ENCODE measurements at places on chromosomes 12 and 14.
A peak's percentile ranks its signal among the peaks of the same experiment; 100 is the strongest.

DNA sequence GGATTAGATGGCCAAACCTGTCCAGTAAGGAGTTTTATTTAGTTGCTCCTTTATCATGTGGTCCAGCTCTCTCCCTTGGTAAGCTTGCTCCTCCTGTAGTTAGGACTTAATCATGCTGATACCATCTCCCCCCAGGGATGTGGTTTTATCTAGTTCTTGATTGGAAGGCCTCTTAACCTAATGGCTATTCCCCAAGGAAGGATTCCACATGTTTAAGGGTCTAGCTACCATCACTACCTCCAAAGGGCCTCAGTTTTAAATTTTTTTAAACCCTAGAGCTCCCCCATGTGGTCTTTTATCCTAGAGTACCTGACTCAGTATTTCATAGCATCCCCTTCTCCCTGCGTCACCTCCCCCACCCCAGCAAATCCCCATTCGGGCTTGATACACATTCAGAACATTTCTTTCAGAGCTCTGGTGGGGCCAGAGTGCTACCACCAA lies 22.5 kb downstream of the MAP3K12 start:
- DNase-seq: no peak

GRCh38 chr14:76924371-76925096 lies 98.3 kb downstream of the LRRC74A start:
- no peak for DNase-seq

GRCh38 chr12:106214571-106214970 lies 33.2 kb downstream of the CKAP4 start:
- no peak for DNase-seq

DNA sequence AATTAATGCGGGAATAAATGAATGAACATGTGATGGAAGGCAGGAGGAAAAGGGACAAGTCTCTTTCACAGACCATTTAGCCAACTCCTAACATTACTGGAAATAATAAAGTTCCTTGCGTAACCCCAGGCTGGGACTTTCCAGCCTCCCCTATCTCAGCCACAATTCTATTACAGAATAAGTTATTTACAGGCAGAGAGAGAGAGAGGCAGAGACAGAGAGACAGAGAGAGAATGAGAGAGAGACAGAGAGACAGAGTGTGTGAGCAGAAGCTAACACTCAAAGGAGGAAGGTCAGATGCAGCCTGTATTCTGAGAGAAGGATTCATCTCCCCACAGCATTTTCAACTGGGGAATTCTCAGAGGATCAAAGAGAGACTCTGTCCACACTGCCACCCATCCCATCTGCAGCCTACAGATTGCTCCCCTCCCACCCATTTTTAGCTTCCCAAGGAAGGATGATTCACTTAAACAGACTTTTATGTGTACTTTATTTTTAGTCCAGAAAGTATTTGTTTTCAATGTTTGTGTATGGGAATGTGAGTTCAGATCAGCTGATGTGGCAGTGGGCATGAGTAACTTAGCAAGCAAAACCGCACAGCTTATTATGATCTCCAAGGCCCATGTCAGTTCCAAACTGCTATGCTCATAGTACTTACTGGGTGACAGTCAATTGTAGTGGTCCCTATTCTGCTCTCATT lies 165.7 kb downstream of the CAND1 start:
- DNase-seq: no peak

DNA sequence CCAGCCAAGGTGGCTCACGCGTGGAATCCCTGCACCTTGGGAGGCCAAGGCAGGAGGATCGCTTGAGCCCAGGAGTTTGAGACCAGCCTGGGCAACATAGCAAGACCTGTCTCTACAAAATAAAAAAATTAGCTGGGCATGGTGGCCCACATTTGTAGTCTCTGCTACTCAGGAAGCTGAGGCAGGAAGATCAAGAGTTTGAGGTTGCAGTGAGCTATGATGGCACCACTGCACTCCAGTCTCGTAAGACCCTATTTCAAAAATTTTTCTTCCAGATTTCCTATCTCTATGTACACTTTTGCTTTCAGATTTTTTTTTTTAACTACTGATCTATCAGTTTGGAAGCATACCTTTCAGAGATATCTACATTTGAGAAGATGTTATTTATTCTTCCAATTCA lies 15.3 kb downstream of the SNX6 start:
- DNase-seq: no peak

- DNase-seq: no peak
Measured at GRCh38 chr12:121289962-121290361, 6.5 kb downstream of the CAMKK2 start.

DNA sequence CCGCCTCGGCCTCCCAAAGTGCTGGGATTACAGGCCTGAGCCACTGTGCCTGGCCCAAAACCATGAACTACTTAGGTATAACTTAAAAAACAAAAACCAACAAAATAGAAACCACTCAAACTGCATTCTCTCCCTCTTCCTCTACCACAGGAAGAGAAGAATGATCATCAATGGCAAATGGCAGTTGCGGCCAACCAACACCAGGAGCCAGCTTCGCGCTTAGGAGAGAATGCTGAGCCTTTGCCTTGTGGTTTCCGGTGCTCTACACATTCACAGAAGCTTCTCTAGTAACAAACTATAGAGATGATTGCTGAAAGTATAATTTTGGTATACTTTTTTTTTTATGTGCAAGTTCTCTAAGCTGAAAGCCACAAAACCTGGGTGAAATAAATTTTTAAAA lies 17.1 kb downstream of the CATSPERB start:
- no peak for DNase-seq

GRCh38 chr14:104494483-104494882 lies 85.1 kb upstream of the C14orf180 start:
- DNase-seq: no peak

DNA sequence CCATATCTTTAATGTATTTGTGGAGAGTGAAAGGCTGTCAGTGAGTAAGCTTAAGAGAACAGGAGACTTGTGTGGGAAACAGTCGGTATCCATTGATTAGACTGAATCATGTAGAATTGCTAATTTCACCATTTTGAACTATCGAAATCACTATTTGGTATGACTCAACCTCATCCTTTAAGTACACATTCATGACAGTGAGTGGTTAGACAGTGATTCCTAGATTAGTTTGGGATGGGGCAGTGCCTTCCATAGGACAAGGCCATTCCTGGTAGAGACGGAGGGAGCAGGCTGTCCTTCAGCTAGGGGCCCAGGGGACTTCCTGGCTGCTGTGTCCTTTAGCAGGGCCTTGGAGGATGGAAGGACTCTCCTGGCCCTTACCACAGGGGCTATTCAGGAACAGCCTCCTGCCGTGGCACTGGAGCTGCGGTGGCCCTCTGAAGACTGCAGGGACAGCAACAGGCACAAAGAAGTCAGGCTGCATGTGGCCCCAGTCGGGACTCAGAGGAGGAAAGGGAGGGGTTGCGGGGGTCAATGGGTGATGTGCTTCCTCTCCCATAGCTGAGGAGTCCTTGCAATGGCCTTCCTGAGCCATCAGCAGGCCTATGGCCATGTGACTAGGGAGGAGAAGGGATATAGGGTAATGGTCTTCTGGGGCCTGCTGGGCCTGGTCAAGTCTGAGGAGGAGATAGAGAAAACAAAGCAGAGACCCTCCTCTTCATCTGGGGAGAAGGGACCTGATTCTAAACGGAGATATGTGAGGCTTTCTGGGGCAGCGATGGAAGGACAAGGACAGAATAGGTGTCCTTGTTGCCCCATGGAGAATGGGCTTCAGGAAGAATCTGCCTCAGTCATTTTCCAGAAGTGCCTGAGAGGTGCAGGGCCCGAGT lies 11.2 kb downstream of the SERPINA1 start:
- no peak for DNase-seq

GRCh38 chr12:106866426-106867080 lies 89.2 kb upstream of the TMEM263 start:
- DNase-seq: no peak

DNA sequence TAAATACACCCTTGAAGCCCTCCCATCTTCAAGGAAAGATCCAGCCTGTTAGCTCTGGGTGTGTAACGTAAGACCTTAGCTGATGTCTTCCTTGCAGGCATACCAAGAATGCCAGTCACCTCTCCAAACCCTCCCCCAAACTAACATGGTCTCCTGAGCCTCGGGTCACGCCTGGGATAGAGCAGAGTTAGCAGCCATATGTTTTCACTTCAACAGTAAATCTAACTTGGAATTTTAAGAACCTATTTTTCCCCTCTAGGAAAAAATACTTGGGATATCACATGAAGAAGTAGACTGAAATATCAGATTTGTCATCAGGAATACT lies 27.9 kb downstream of the BCL2L14 start:
- no peak for DNase-seq

DNA sequence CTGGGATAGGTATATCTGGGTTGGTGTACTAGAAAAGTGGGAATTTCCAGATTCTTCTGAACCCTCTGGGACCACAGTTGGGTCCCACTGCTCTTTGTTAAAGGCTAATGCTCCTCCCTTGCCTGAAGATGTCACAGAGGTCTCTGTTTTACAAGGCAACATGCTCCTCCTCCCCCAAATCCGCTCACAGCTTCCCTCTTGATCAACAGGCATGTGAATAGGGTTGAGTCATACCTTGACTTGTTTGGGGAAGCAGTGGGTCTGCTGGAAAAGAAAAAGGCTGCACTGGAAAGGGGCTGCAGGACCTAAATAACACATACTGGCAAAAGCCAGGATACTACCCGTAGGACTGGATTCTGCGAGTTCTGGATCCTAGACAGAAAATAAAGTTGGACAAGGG lies 165.4 kb upstream of the TMEM260 start:
- DNase-seq: no peak

- no peak for DNase-seq
Measured at GRCh38 chr14:88007608-88008007, 2.7 kb downstream of the GPR65 start.

DNA sequence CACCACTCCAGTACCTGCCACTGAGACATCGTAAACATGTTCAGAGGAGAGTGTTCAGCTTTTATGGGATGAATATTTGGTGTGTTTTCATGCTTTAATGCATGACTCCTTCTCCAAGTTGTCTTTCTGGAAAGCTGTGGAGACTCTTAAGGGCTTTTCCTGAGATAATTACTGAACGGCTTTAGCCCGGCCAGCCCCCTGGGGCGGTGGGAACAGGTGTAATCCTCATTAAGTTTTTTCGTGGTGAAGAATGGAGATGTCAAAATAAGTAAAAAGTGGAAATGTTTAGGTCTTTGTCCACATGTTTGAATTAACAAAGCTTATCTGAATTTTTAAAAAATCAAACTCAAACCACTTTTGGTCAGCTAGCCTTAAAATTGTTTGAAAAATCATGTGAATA lies 1.5 kb downstream of the SYNE2 start:
- no peak for DNase-seq

- peak; percentile 59 for DNase-seq
Measured at GRCh38 chr14:69543341-69544115, 31.1 kb downstream of the CCDC177 start.

GRCh38 chr14:93027810-93028723 lies 87.7 kb downstream of the ITPK1 start:
- no peak for DNase-seq

- no peak for DNase-seq
Measured at GRCh38 chr12:77122661-77123060, 57.3 kb upstream of the E2F7 start.

- DNase-seq: no peak
Measured at GRCh38 chr14:91027561-91027960, 32.9 kb downstream of the RPS6KA5 start.

- no peak for DNase-seq
Measured at GRCh38 chr12:87020071-87020470, 763.9 kb upstream of the MGAT4C start.

GRCh38 chr12:47774663-47775062 lies 1.6 kb downstream of the SLC48A1 start:
- DNase-seq: no peak

DNA sequence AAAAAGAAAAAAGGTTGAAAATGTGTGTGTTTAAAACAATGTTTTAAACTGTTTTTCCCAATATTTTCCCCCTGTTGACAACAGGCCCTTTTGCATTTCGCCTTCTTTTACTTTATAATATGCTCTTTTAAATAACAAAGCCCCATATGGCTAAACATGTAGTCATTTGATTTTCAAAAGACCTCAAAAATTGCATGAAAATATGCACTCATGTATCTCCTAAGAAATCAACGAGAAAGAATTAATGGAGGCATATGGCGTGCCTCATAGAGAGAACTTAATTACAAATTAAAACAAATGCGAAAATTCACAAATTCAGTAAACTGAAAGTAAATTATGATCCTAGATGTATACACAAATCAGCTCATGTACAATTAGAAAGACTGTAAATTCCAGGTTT lies 202.6 kb upstream of the FOXN3 start:
- no peak for DNase-seq

GRCh38 chr12:84585776-84586395 lies 326.7 kb downstream of the SLC6A15 start:
- DNase-seq: no peak

GRCh38 chr14:43765474-43765873 lies 741.6 kb downstream of the FSCB start:
- no peak for DNase-seq

DNA sequence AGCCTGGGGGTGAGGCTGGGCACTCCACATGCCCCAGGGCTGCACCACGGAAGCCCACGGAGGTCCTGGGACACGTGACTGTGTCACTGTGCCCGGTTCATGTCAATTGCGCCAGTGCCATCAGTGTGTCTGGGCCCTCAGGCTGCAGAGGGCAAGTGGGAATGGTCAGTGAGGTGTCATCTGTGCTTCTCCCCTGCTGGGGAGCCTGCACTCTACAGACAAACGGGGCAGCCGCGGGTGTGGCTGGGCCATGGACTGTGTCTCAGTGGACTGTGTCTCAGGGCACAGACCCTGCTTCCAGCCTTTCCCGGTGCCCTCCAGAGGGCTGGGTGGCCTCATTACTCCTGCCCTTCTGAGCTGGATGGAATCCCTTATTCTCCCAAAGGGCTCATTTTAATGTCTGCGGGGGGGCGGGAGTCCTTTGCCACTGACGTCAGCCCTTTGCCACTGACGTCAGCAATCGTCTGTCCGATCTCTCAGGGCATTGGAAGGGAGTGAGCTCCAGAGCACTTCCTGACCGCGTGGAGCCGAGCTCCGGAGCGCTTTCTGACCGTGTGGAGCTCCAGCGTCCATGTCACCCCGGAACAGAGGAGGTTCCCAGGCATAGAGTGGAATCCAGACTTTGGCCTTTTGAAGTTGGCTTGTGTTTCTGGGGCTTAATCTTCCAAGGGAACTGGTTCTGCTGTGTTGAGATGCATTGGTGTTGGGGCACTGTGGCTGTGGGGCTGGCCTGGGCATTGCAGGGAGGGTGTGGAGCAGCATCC lies 72.4 kb downstream of the ADGRD1 start:
- DNase-seq: no peak

- DNase-seq: no peak
Measured at GRCh38 chr12:2450553-2450952, 344.2 kb upstream of the FKBP4 start.

DNA sequence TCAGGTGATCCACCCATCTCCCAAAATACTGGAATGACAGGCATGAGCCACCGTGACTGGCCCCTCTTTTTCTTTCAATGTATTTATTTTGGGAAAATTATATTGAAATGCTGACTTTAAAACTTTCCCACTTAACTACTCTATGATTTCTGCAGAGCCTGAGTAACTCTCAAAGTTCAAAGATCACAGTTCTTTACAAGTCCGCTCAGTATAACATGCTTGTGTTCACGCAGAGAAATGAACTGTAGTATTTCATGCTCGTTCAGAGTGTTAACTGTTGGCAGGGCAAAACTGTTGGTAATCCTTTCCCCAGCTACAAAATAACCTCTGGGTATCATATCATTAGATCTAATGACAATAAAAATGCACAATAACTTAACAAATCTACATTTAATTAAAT lies 50.7 kb upstream of the ADAMTS20 start:
- DNase-seq: no peak

GRCh38 chr12:31363831-31364230 lies 37.9 kb upstream of the SINHCAF start:
- no peak for DNase-seq
